CD4-positive, alpha-beta T cell treated with Interleukin-6 for 4 hours (primary cell): ENCODE measurements at places on chromosomes 2 and 18.

DNA sequence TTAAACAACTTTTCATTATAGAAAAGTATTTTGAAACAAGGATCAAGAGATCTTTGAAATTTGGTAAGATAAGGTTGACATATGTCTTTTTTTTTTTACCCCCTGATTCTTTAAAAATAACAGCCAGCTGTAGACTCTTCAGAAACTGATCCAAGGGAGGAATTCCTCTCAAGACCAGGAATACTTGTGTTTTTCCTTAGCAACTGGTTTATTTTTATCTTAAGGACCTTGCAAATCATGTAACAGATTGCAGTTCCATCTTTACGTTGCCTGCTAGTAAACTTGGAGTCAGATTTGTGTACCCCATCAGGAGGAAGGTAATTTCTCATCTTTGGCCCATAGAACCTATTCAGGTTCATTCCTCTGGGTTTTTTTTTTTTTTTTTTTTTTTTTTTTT, 71.6 kb downstream of the BOLA3 start:
- DNase-seq: no peak

DNA sequence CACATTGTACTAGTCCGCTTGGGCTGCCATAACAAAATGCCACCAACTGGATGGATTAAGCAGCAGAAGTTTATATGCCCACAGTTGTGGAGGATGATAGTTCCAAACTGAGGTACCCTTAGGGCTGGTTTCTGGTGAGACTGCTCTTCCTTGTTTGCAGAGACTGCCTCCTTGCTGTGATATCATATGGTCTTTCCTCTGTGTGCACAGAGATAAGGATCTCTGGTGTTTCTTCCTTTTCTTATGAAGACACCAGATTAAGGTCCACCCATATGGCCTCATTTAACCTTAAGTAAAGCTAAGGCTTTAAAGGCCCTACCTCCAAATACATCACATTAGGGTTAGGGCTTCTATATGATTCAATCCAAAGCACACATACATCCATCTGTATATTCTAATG, 738.2 kb upstream of the GCFC2 start:
- no peak for DNase-seq

- no peak for DNase-seq
These were observed 24.3 kb upstream of the IKZF2 start for GRCh38 chr2:213175673-213176247.

DNA sequence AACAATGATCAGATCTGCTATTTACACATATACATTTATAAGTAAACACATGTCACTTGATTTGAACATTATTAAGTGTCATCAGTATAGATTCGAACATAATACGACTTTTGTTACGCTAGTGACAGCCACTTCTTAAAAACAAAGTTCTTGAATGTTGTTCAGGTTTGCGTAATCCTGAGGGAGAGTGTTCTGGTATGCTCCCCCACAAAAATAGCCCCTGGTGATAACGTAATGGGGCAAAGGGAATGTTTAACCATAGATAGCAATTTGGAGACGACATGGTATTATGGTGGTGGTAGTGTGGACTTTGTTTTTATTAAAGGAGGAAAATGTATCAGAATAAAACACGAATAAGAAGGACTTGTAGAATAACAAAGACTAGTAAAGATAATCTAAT, 90.6 kb downstream of the PLEKHM3 start:
- DNase-seq: no peak

DNA sequence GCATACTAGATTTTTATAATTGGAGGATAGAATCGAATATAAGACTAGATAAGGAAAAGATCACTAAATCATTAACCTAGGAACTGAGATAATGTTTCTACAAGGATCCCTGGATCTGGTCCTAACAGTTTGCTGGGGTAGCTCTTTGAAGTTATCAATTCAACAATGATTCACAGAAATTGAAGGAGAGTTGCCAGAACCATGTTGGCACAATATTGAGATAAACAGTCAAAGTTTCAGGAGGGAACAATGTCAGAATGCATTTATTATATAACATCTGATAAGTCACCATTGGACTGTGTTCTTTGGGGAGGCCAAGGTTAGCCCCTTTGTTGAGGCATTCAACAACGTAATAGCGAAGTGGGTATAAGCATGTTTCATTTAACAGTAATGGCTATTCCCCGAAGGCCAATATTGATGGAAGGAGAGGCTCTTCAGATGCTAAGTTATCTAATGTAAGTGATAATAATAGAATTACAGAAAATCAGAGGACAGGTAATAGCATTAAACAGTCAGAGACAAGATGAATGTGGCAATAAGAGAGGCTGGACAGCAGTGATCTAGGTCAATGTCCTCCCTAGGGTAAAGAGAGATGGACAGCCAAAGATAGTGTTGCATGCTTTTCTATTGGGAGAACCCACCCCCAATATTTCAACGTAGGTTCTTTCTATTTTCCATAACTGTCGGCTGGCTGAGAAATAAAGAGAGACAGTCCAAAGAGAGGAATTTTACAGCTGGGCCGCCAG, 604.8 kb upstream of the GYPC start:
- DNase-seq: no peak

DNA sequence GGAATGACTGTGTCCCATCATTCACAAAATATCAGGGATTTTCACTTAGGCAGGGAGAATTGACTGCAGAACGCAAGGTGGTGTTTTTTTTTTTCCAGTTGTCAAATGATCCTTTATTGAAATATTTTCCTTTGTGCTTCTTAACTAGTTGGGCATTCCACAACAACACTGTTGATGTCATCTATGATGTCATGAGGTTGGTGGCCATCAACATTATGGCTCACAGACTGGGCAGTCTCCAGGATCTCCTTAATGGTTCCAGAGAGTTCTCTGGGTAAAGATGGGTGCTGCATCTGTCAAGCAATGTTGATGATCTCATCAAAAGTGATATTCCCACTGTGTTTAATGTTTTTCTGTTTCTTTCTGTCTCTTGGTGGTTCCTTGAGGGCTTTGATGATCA, 31.8 kb upstream of the PLEKHM3 start:
- DNase-seq: no peak
